B cell (primary cell): ENCODE measurements at places on chromosomes 7 and 10.
A peak's percentile ranks its signal among the peaks of the same experiment; 100 is the strongest.

DNA sequence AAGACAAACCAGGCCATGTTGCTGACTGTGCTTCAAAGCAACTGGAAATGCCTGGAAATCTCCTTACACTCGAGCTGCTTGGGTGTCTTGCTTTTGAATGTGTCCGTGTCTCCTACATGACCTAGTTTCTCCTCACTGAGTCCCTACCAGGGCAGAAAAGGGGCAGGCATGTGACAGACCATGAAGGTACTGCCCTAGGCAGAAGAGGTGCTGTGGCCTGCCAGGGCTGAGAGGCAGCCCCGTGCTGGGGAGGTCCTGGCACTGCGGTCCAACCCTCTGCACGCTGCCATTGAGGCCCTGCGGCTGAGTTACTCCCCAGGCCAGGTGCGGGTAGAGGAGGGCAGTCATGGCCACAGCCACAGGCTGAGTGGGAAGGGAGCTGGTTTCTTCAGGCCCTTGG is 159.3 kb downstream of the LYZL1 start:
- H3K27me3 ChIP-seq = no peaks in the 10 kb centered on the region
- no peaks in the 10 kb centered on the region for H3K4me1 ChIP-seq
- no peaks in the 10 kb centered on the region for H3K36me3 ChIP-seq
- peak; percentile 10 for DNase-seq
- no peak overlapping the region for H3K4me3 ChIP-seq

GRCh38 chr10:60989400-60989876 is 45.5 kb upstream of the RHOBTB1 start:
- H3K4me3 ChIP-seq = no peak overlapping the region
- peak; percentile 61 for DNase-seq
- no peaks in the 10 kb centered on the region for H3K4me1 ChIP-seq
- no peaks in the 10 kb centered on the region for H3K36me3 ChIP-seq

GRCh38 chr10:76411729-76412435 is 980.5 kb downstream of the LRMDA start:
- no peaks in the 10 kb centered on the region for H3K27me3 ChIP-seq
- no peaks in the 10 kb centered on the region for H3K36me3 ChIP-seq
- no peak overlapping the region for H3K4me3 ChIP-seq
- no peak overlapping the region for H3K27ac ChIP-seq

- H3K27ac ChIP-seq = no peak overlapping the region
- H3K4me1 ChIP-seq = no peaks in the 10 kb centered on the region
- no peak for DNase-seq
- no peak overlapping the region for H3K4me3 ChIP-seq
- no peaks in the 10 kb centered on the region for H3K27me3 ChIP-seq
- no peaks in the 10 kb centered on the region for H3K36me3 ChIP-seq
Observed at GRCh38 chr7:139870380-139870779, 41.3 kb downstream of the TBXAS1 start.

GRCh38 chr7:31922848-31923247 is 147.4 kb downstream of the PDE1C start:
- H3K27me3 ChIP-seq = no peaks in the 10 kb centered on the region
- no peak overlapping the region for H3K27ac ChIP-seq
- H3K4me1 ChIP-seq = no peaks in the 10 kb centered on the region
- no peaks in the 10 kb centered on the region for H3K36me3 ChIP-seq

- H3K4me1 ChIP-seq = no peaks in the 10 kb centered on the region
- no peak for DNase-seq
- no peaks in the 10 kb centered on the region for H3K27me3 ChIP-seq
- no peak overlapping the region for H3K4me3 ChIP-seq
- no peak overlapping the region for H3K27ac ChIP-seq
Observed at GRCh38 chr10:19845503-19846368, 29.5 kb downstream of the PLXDC2 start.

DNA sequence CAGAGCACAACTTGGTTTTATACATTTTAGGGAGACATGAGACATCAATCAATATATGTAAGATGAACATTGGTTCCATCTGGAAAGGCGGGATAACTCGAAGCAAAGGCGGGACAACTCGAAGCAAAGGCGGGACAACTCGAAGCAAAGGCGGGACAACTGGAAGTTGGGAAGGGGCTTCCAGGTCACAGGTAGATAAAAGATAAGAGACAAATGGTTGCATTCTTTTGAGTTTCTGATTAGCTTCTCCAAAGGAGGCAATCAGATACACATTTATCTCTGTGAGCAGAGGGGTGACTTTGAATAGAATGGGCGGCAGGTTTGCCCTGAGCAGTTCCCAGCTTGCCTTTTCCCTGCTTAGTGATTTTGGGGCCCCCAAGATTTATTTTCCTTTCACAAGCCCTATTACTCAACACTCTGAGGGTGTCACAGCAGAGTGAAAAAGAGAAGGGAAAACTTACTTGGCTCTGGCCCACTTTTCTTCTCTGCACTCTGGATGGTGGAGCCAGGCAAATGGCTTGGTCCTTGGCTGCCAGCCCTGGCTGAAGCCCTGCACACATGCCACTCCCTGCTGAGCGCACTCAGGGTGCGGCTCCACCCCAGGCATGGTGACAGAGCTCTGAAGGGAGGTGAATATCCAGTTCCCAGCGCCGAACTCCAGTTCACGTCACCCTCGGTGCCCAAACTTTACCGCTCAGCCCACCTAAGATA is 46.7 kb downstream of the PARD3 start:
- no peaks in the 10 kb centered on the region for H3K27me3 ChIP-seq
- no peaks in the 10 kb centered on the region for H3K4me1 ChIP-seq
- no peak overlapping the region for H3K27ac ChIP-seq
- no peaks in the 10 kb centered on the region for H3K36me3 ChIP-seq
- no peak for DNase-seq
- H3K4me3 ChIP-seq = no peak overlapping the region

- peaks cover 16% of the 10 kb centered on the region for H3K27me3 ChIP-seq
- DNase-seq = peak; percentile 30
- no peaks in the 10 kb centered on the region for H3K36me3 ChIP-seq
- peaks cover 24% of the 10 kb centered on the region for H3K4me1 ChIP-seq
- H3K4me3 ChIP-seq = peak overlapping the region; percentile 39
Observed at GRCh38 chr7:130492523-130493274, 814 bp downstream of the MEST start.

GRCh38 chr7:66140924-66141323 is 26.3 kb downstream of the CRCP start:
- peaks cover 12% of the 10 kb centered on the region for H3K36me3 ChIP-seq
- no peak overlapping the region for H3K27ac ChIP-seq
- no peaks in the 10 kb centered on the region for H3K27me3 ChIP-seq
- no peaks in the 10 kb centered on the region for H3K4me1 ChIP-seq
- no peak for DNase-seq

GRCh38 chr7:154903083-154903731 is 99.7 kb downstream of the PAXIP1 start:
- no peaks in the 10 kb centered on the region for H3K4me1 ChIP-seq
- no peaks in the 10 kb centered on the region for H3K27me3 ChIP-seq
- H3K36me3 ChIP-seq = no peaks in the 10 kb centered on the region
- no peak overlapping the region for H3K4me3 ChIP-seq
- H3K27ac ChIP-seq = no peak overlapping the region
- no peak for DNase-seq
